ENCODE measurements at places on chromosomes 2 and 18.

- DNase-seq: no peak
Measured at GRCh38 chr2:167501618-167502017, 613.3 kb downstream of the XIRP2 start.

GRCh38 chr2:46436800-46437199, 42.6 kb upstream of the TMEM247 start:
- no peak for DNase-seq

DNA sequence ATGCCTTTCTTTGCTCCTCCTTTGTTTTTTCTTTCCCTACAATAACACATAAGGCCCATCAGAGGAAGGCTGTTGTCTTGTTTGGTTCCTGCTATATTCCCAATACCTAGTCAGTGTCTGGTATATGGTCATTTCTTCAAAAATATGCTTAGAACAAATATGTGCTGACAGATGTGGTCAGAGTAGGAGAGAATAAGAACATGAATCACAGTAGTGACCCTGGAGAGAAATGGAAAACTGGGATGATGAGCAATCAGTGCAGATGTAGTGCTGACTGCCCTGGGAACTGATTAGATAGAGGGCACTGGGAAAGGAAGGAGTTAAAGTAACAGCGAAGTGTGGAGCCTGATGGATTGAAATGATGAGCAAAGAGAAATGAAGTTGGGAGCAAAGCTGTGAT, 189.4 kb upstream of the LHCGR start:
- DNase-seq: no peak

DNA sequence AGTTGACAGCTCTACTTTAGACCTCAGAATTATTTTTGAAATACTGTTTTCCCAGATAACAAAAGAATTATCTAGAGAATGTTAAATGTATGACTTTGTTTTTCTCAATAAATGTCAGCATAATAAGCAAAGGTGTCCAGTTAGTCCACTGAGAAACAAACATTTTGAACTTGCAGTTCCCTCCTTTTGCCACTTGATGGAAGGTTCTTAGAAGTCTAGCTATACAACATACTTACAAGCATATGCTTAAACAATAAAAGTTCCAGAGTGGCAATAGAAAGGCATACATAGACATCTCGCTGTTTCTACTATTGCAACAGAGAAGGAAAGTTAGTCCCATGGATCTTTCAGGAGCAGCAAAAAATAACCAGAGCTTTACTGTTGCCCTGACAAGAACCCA, 11.8 kb downstream of the NDUFA10 start:
- peak; percentile 4 for DNase-seq

GRCh38 chr2:44524347-44524926, 162.7 kb downstream of the CAMKMT start:
- DNase-seq: peak; percentile 10

GRCh38 chr2:204550751-204551511, 5.7 kb downstream of the PARD3B start:
- DNase-seq: no peak

- DNase-seq: no peak
Measured at GRCh38 chr2:218983934-218984238, 1.1 kb downstream of the FEV start.

DNA sequence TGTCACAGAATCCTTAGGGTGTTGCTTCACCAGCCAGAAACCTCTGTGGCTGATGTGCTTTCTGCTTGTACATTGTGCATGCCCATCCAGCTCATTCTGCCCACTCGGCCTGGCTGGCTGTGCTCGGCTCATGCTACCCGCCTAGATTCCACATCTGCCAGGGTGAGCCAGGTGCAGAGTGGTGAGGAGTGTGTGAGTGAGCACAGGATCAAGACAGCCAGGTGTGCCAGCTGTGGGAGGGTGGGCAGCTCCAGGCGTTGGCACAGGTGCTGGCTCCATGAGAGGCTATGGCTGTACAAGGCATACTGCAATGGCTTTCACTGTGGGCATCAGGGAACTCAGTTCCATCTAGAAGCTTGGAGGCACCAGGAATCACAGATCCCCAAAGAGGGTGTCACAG, 1321.8 kb upstream of the CRIM1 start:
- DNase-seq: no peak

- DNase-seq: peak; percentile 32
Measured at GRCh38 chr2:70570041-70570661, 16.5 kb upstream of the TGFA start.

DNA sequence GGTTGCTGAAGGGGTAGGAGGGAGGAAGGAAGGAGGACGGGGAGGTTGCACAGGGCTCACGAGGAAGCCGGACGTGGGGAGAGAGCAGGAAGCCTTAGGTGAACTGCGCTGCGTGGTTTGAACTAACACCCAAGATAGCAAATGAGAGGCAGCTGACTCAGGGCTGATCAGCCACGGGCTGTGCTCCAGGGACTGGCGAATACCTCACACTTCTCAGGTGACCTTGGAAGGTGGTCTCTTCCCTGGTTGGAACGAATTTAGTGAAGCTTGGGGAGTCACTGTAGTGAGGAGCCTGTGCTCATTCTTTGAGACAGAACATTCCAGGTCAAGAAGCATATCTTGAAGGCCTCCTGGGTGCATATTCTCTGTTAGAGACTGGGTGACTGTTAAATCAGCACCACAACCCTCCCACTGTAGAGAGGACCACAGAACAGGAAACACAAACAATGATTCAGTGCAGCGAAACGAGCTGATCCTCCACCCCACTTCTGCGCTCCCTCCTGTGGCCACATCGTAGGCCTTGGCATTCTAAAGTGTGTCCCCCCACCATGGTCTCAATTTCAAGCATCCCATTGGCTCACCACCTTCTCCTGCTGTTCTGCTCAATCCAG, 33.8 kb downstream of the TOGARAM2 start:
- no peak for DNase-seq

- no peak for DNase-seq
Measured at GRCh38 chr2:205494537-205495235, 187.6 kb upstream of the NRP2 start.

DNA sequence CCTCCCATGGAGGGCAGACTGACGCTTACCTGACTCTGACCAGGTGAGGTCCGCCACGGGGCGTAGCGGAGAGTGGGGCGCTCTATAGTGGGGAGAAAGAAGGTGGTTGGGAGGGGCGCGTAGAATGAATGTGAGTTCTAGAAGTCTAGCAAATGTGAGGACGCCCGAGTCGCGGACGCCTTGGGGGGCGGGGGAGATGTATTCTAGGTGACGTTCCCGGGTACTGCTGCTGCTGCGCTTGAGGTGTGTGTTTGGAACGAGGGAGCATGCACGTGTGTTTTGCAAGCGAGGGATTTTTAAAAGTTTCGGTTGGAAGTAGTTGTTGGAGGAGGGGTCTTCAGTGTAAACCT, 758 bp downstream of the RIF1 start:
- peak; percentile 50 for DNase-seq

GRCh38 chr2:225600444-225600843, 200.9 kb downstream of the NYAP2 start:
- no peak for DNase-seq

DNA sequence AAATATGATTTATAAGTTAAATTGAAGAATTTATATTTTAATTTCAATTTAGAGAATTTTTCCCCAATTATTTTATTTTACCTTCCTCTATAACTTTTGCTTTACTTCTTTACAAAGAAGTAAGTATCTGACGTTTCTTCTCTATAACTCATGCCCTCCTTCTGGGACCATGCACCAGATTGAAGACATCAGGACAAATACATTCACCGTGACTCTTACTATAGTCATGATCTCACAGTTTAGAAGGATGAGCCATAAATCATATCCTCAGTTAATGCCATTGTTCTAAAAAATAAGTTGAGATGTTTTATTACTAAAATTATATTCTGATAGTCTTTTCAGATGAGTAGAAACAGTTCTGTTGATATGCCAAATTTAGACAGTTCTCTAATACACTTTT, 279.3 kb downstream of the TMX3 start:
- DNase-seq: no peak

DNA sequence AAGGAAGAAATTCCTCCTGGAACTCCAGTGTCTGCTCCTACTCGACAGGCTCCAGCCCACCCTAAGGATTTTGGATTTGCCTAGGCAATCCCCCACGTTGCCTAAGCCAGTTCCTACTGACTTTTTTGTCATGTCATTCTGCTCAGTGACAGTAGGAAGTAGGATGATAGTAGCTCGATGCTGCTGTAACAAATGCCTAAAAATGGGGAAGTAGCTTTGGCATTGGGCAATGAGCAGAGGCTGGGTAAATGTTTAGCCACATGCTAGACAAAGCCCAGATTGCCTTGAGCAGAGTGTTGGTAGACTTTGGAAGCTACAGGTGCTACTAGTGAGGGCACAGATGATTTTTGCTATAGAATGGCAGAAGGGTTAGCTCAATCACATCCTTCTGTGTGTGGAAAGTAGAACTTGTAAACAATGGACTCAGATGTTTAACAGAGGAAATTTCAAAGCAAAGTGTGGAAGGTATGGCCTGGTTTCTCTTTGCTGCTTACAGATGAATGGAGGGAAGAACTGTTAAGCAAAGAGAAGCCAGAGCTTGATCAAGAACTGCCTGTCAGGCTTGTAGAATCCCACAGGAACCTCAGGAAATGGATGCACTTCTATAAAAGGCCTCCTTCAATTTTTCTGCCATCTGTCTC, 154.8 kb downstream of the RNF144A start:
- no peak for DNase-seq

DNA sequence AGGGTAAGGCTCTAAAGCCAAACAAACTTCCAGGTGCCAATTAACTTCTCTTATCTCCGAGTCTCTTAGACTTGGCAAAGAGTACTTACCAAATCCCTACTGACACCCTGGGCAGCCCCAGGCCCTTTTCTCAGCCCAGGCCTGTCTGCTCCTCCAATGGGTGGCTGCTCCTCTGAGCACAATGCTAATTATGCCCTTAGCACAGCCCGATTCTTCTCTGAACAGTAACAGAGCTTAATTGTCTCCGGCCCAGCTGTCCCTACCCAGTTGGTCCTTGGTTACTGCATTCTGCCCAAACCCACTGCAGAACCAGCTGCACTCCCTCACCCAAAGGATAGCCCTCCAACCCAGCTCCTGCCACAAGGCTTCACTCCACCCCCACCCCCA, 110.3 kb downstream of the SMAD7 start:
- DNase-seq: no peak

- DNase-seq: peak; percentile 15
Measured at GRCh38 chr2:182949572-182950189, 83.2 kb upstream of the FRZB start.

GRCh38 chr18:67133669-67134068, 382.9 kb downstream of the DSEL start:
- DNase-seq: no peak

DNA sequence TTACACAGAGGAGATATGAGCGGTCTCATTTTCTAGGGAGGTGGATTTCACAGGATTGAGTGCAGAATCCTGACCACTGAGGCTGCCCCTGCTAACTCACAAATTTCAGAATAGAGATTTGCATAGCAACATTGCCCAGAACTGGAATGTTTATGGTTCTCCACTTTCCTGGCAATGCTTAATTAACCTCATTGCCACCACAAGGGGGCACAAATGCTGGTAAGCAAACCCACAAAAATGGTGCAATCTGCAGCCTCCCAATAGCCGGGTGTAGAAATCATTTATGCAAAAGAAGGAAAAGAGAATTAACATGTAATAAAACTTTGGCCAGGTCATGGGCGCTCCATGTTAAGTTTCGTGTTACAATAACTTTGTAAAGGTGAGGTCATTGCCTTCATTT, 112.4 kb downstream of the CYRIA start:
- peak; percentile 68 for DNase-seq

DNA sequence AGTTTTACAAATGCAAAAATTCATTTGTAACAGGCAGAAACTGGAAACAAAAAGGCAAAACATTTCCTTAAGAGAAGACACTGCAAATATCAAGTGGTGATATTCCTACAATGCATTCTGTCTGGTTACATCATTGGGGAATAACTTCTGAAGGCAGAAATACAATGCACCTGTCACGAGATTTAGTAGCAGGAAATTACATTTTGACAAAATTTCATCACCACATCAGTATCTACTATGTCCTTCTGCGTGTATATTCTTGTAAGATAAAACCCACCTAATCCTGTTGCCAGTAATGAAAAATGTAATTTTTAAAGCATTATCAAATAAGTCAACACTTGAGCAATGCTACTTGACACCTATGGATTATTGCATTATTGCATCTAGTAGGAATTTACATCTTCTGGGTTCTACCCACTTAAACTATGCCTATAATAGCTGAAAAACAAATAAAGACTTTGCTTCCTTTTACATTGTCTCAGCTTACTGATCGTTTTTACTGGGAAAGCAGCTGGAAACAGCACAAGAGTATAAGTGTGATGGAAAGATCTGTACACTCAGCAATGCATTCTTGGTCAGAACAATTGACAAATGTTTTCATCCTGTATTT, 59.5 kb downstream of the IRS1 start:
- DNase-seq: no peak

DNA sequence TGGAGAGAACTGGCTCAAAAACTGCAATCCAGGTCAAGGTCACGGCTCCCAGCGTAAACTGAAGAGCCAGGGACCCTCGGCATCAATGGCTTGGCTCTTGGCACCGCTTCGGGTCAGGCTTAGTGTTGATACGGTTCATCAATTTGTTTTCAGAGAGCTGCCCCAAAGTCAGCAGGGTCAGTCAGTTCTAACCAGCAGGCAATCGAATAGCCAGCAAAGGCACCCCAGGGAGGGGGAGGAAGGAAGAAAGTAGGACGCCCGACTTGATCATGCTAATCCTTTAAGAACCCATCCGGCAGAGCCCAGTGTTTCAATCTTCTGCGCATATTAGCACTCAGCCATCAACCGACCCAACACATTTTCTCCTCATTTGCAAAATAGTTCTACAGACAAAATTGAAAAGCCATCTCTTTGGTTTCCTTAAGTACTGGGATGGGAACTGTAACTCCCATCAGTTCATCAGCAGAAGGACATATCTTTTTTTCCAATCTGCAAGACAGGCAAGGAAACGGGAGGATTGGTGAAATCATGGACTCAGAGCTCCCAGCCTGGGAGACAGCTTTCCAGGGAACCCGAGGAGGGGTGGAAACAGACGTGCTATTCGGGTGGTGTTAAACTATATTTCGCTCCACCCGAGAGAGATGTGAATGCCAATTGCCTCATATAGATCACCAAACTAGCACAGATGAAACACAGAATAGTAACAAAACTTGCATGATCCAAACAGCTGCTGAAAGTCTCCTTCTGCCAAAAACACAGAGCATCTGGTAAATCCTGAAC, 40.7 kb upstream of the CABLES1 start:
- DNase-seq: no peak

- no peak for DNase-seq
Measured at GRCh38 chr2:109321570-109321969, 192.6 kb downstream of the SH3RF3 start.

GRCh38 chr18:13566941-13567746, 159.2 kb downstream of the FAM210A start:
- no peak for DNase-seq

GRCh38 chr2:46794693-46795317, 120.8 kb downstream of the MCFD2 start:
- no peak for DNase-seq

- DNase-seq: no peak
Measured at GRCh38 chr2:192184349-192184748, 10.4 kb downstream of the TMEFF2 start.

Measured in hepatocyte (in vitro differentiated cells).